ENCODE measurements at places on chromosomes 5 and 9. TPM values are rescaled to one million over a fixed set of nuclear protein-coding genes. Genes with fewer than 3 reads are reported as not detected.

The PTPN3 gene
- total RNA-seq: not detected

The LECT2 gene
- not detected for total RNA-seq

The SH3TC2 gene
- total RNA-seq: not detected

The GLDC gene
- total RNA-seq: not detected

The PNPLA7 gene
- total RNA-seq: 5.6 TPM

The CA9 gene
- 1.2 TPM for total RNA-seq

The ZNF782 gene
- total RNA-seq: 5.4 TPM

The PCDHA9 gene
- total RNA-seq: not detected

The DUSP1 gene
- total RNA-seq: 39.4 TPM

The NEURL1B gene
- 3.1 TPM for total RNA-seq

The GLRA1 gene
- not detected for total RNA-seq

The PHF24 gene
- total RNA-seq: not detected

The FYB1 gene
- total RNA-seq: 355 TPM

The TOPORS gene
- total RNA-seq: 17.2 TPM

The BTNL3 gene
- not detected for total RNA-seq

The C5orf58 gene
- not detected for total RNA-seq

The PCDHB16 gene
- total RNA-seq: not detected

GRCh38 chr9:130321539-130321938 is 56.0 kb downstream of the HMCN2 start:
- no peak for DNase-seq

DNA sequence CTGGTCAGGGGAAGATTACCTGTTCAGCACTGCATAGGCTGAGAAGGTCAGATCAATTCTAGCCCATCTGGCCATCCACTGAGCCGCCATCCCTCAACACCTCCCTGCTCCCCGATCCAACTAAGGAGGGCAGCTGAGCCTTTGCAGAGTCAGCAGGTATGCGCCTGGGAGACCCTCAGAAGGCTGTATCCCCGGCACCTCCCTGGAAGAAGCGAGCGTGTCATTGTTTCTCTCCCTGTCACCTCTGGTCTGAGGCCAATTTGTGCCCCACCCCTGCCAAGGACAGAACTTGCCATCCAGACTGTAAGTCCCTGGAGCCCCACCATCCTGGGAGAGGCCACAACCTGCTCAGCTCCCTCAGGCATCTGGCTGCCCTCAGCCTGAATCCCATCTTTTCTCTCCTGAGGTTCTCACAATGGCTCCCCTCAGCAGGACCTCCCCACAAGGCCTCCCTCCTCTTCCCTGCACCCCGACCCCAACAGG is 2.6 kb downstream of the CLTB start:
- no peak for DNase-seq

DNA sequence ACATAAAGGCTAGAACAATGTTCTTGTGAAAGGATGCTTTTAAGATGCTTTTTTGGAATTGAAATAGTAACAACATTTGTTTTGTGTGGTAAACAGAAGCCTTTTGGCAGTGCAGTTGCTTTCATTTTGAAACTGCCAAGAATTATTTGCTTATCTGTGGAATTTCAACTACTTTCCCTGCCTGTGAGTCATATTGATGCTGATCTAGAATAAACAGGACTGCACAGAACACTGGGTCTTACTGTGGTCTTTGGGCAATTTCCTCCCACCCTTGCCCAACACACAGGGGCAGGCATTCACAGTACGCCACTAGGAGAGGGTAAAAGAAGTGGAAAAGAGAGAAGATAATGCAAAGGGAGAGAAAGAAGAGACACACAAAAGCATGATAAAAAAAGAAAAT is 483.7 kb downstream of the ELAVL2 start:
- DNase-seq: no peak

GRCh38 chr5:148145916-148146315 is 22.4 kb upstream of the SPINK14 start:
- no peak for DNase-seq

GRCh38 chr5:175887463-175887862 is 16.1 kb downstream of the CPLX2 start:
- DNase-seq: no peak

DNA sequence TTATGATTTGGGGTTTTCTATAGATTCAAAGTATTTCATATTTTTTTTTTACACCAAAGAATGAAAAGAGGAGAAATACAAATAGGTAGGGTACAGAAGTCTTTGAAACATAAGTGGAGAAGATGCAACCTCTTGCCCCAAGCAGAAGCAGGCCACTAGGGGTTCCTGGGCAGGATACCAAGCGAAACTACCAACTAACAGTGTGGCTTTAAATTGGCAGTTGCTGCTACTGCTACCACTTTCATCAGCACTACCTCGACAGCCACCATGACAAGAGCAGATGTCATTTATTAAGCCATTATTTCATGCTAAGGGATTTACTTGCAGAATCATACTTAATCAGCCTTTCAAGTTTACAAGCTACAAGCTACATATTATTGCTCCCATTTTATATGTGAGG is 288.1 kb downstream of the NR3C1 start:
- no peak for DNase-seq

- no peak for DNase-seq
These were observed 86.0 kb upstream of the FSD1L start for GRCh38 chr9:105361873-105362272.

- DNase-seq: no peak
These were observed 19.1 kb upstream of the ZFAND5 start for GRCh38 chr9:72383978-72384709.

DNA sequence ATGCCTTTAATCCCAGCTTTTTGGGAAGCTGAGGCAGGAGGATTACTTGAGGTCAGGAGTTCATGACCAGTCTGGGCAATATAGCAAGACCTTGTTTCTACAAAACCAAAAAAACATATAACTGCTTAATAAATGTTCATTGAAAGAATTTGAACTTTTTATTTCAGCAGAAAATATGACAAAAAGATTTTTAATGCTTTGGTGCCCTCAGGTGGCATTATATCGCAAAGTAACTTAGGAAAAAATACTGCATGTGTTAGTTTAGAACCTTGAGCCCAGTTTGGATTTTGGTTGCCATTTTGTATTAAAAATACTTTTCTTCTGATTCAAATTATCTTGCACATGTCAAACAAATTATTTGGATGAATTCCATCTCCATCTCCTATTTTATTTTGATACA is 103.2 kb downstream of the GPBP1 start:
- DNase-seq: no peak

DNA sequence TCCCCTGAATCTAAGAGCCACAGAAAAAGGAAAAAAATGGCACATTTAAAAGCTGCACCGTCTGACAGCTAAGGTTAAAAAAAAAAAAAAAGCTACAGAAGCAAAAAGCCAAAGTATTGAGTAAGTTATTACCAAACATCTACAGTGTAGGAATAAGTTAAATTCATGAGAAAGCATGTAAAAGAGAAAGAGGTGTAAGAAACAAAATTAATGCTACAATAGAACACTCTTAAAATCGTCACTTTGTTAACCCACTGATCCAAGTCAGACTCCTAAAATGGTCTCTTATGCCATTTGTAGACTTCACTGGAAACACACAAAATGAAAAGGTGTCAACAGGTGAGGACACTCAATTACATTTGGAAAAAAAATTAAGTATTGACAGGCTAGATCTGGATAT is 120.2 kb downstream of the SSBP2 start:
- DNase-seq: no peak

DNA sequence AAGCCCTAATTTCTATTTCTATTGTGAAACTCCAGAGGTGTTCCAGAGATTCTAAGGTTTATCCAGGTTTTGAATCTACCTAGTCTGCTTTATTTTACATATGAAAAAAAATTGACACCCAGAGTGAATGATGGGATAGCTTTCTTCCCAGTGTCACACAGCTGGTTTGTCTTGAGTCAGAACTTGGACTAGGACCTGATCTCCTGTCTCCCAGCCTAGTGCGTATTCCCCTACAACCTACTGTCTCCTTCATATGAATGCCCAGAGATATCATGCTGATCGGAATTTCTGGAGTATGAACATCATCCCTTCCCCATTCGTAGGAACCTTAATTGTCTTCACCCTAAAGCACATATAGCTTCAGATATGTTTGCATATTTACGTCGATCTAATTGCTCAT is 524.2 kb downstream of the SPATA31D1 start:
- no peak for DNase-seq

DNA sequence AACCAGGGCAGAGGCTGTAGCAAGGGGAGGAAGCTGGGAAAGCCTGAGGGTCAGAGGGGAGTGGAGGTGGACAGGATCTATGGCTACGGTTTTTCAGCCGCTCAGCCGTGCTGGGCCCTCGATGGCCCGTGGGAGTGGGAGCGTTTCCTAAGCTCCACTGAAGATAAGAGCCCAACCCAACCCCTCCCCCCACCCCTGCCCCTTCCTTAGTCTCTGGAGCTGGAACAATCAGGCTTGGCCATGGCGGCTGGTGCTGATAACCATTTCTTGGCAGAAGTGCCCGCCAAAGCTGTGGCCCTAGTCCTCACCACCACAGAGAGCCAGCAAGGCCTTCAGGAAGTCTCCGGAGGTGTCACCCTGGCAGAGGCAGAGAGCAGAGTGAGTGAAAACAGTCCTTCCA is 20.3 kb upstream of the TNIP1 start:
- DNase-seq: no peak

GRCh38 chr5:145946112-145946861 is 9.9 kb downstream of the SH3RF2 start:
- DNase-seq: no peak

- no peak for DNase-seq
These were observed 1.1 kb downstream of the ARL15 start for GRCh38 chr5:54309276-54309675.

GRCh38 chr9:20636888-20637440 is 14.7 kb upstream of the MLLT3 start:
- no peak for DNase-seq

- no peak for DNase-seq
These were observed 25.9 kb downstream of the GALNT12 start for GRCh38 chr9:98833090-98833956.

GRCh38 chr9:29511680-29512079 is 1938.4 kb upstream of the C9orf72 start:
- no peak for DNase-seq

GRCh38 chr5:92567831-92568450 is 1013.1 kb downstream of the NR2F1-AS1 start:
- DNase-seq: no peak

GRCh38 chr5:54785729-54786591 is 199.4 kb downstream of the ESM1 start:
- no peak for DNase-seq

DNA sequence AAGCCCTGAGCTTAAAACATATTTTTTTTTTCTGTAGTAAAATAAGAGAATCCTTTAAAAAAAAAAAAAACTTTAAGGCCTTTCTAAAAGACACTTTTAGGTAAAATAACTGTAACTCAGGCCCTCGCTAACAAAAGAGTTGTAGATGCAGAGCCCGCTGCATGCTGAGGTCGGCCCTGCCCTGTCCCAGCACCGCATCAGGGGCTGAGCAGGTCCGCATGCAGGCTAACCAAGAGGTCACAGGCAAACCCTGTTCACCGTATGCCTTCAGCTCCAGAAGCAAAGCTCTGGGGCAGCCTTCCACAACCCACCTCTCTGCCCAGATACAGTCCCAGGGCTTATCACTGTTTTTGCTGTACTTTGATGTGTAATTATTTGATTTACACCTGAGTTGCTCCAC is 216.1 kb downstream of the GNA14 start:
- DNase-seq: no peak

DNA sequence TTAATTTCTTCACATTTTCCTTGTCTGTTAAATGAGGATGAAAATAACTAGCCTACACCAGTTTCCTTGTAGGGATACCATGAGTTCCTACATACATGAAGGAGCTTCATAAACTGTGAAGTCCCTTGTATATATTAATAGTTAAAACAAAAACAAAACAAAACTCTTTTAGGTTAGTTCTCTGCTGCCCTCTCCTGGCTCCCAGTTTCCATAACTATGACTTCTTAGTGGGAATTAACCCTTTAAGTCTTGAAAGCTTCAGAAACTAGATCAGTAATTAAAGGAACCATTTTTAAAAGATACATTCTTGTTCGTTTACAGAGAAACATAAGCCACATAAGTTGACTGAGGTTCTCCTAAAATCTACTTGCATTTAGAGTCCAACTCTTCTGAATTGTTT is 500.0 kb upstream of the C9orf72 start:
- no peak for DNase-seq

GRCh38 chr5:145554399-145554798 is 280.7 kb downstream of the PRELID2 start:
- no peak for DNase-seq

- no peak for DNase-seq
These were observed 209.4 kb upstream of the TLE4 start for GRCh38 chr9:79362100-79363081.

GRCh38 chr5:87115839-87116364 is 151.8 kb upstream of the RASA1 start:
- DNase-seq: no peak

DNA sequence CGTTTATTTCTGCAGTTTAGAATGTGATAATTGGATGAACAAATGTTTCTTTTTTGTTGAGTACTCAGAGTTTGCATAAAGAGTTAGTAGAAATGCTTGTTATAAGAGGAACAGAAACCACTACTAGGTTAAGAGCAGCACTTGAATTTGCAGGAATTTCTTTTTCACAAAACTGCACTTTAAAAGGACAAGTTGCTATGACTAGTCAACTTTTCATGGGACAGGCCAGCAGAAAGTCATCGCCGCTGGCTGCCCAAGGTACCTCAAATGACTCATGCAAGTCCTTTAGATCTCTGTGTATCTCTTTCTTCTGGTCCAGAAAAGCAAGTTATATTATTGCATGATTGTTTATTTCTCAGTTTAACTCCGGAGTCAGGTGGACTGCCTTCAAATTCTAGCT is 97.3 kb upstream of the HMHB1 start:
- no peak for DNase-seq

- DNase-seq: no peak
These were observed 138.1 kb upstream of the TLE4 start for GRCh38 chr9:79433703-79434102.

- no peak for DNase-seq
These were observed 6.4 kb upstream of the EXOC3 start for GRCh38 chr5:436641-436975.

GRCh38 chr5:15693382-15693728 is 193.4 kb downstream of the FBXL7 start:
- no peak for DNase-seq

GRCh38 chr5:89827359-89827758 is 582.2 kb downstream of the CETN3 start:
- no peak for DNase-seq

DNA sequence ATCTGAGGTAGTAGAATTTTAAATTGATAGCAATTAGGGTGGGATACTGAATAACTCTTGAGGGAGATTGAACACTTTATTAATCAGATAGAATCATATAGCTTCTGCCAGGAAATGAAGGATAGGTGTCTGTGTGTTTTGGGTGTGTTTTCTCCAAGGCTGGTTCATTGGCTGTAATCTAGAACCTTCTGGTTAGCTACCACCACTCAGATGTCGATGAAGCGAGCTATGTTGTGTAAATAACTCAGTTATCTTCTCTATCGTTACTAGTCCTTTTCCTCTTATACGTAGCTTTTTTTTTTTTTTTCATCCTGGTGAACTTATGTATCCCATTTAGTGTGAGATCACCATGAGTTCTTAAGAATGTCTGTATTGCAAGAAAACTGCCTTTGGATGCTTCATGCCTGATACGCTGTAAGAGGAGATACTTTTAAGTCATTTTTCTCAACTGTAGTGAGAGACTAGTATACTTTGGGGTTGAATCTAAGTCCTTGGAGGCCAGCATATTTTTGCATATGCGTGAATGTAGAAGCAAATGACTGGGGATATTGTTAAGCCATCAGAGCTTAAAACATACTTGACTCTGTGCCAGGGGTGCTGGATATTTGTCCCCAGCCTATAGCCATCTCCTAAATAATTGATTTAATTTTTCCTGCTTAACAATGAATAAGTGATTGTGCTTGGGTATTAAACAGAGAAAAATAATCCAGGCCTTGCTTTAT is 2.1 kb downstream of the TNFAIP8 start:
- no peak for DNase-seq

GRCh38 chr5:107604990-107605389 is 65.7 kb downstream of the EFNA5 start:
- DNase-seq: no peak

Data from activated naive CD8-positive, alpha-beta T cell treated with anti-CD3 and anti-CD28 coated beads, Interleukin-2, amount 10 ng/mL, durations not matched to agents 7 days and 5 days (primary cell).